Activated CD4-positive, alpha-beta memory T cell treated with anti-CD3 and anti-CD28 coated beads, Interleukin-2, amount 10 ng/mL, durations not matched to agents 7 days and 5 days (primary cell): ENCODE measurements at places on chromosomes 5 and 9. TPM values are rescaled to one million over a fixed set of nuclear protein-coding genes. Genes with fewer than 3 reads are reported as not detected.

- DNase-seq = no peak
- H3K36me3 ChIP-seq = no peaks in the 10 kb centered on the region
- no peak overlapping the region for H3K4me3 ChIP-seq
- no peaks in the 10 kb centered on the region for H3K4me1 ChIP-seq
- H3K27ac ChIP-seq = no peak overlapping the region
- H3K27me3 ChIP-seq = no peaks in the 10 kb centered on the region
Observed at GRCh38 chr5:148902478-148902877, 76.1 kb downstream of the ADRB2 start.

GRCh38 chr5:139637438-139638089 lies 10.6 kb upstream of the CXXC5 start:
- no peak for DNase-seq
- H3K4me1 ChIP-seq = peaks cover 42% of the 10 kb centered on the region
- peaks cover 9% of the 10 kb centered on the region for H3K36me3 ChIP-seq
- H3K4me3 ChIP-seq = no peak overlapping the region

DNA sequence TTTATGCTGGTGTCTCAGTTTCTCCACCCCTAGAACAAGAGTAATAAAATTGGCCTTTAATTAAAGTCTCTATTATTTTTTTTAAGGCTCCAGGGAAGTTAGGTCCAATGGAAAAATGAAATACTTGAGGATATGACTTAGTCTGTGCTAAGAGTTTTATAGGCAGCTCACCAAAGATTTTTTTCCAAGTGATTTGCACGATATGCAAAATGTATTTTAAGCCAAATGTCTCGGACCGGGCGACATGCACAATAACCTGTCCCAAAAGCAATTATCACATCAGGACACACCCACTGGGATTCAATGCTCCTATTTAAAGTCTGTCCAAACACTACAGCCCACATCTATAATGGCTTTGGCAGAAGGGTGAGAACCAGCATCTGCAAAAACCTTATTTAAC lies 136.1 kb upstream of the ANKH start:
- no peaks in the 10 kb centered on the region for H3K36me3 ChIP-seq
- H3K4me1 ChIP-seq = peaks cover 2% of the 10 kb centered on the region
- DNase-seq = no peak

DNA sequence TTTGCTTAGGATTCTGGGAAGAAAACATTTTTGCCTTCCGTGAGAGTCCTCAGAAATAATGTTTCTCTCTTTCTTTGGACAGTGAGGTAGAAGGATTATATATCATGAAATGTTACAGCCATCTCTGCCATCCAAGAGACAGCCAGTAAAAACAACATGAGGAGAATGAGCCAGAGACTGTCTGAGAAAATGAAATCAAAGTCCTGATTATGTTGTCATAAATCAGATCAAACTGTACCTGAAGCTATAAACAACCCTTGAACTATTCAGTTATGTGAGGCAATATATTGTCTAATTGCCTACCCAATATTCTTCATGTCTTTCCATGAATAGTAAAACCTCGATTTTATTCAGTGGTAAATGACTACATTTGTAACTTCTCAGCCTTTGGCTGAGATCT lies 9.2 kb upstream of the HTR4 start:
- no peak overlapping the region for H3K27ac ChIP-seq
- H3K36me3 ChIP-seq = no peaks in the 10 kb centered on the region
- no peak for DNase-seq
- H3K27me3 ChIP-seq = peaks cover 22% of the 10 kb centered on the region
- H3K4me1 ChIP-seq = no peaks in the 10 kb centered on the region

Gene SPATA6L
- 0.43 TPM for total RNA-seq

- H3K27me3 ChIP-seq = peaks cover 3% of the 10 kb centered on the region
- H3K4me1 ChIP-seq = peaks cover 25% of the 10 kb centered on the region
- DNase-seq = no peak
- H3K4me3 ChIP-seq = no peak overlapping the region
Observed at GRCh38 chr9:79809931-79810330, 238.2 kb downstream of the TLE4 start.

Gene CLK4
- total RNA-seq = 32.0 TPM

Gene C5
- total RNA-seq = 1.8 TPM

DNA sequence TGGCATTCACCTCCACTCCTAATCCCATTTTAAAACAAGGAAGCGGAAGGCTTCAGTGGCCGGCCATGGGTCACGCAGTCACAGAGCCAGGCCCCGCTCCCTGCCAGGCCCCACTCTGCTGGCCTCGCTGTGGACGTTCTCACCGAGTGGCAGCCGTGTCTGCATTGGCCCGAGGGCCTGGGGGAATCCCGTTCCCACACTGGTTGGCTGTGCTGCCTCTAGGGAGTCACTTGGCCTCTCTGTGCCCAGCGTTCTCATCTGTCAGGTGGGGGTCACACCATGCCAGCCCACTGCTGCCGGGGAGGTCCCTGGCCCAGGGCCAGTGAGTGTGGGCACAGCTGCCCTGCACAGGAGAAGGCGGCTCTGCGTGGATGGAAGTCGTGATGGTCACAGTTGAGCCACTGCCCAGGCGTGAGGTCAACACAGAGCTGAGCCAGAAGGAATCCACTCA lies 13.4 kb upstream of the SLC9A3 start:
- H3K27me3 ChIP-seq = peaks cover 5% of the 10 kb centered on the region
- no peak for DNase-seq
- peaks cover 1% of the 10 kb centered on the region for H3K4me1 ChIP-seq
- H3K36me3 ChIP-seq = no peaks in the 10 kb centered on the region

DNA sequence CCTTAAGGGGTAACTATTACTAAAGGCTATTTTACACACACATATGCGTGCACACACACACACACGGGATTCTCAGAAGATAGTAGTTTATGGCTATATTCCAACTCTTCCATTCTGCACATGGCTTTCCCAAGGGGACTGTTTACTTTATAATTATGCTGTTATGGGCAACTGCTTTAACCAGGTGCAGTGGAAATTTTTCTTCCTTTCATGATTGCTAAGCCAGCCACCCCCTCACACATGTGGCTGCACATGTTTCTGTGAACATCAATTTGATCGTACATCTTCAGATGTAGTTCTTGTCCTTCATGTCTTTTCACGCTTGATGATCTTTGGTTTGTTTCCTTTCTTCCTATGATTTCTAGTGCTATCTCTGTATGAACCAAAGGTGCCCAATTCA lies 37.0 kb downstream of the MRPS30 start:
- DNase-seq = no peak
- H3K27ac ChIP-seq = no peak overlapping the region
- no peak overlapping the region for H3K4me3 ChIP-seq
- H3K36me3 ChIP-seq = no peaks in the 10 kb centered on the region
- H3K27me3 ChIP-seq = no peaks in the 10 kb centered on the region

GRCh38 chr9:27440888-27441740 lies 83.0 kb upstream of the IFNK start:
- no peak overlapping the region for H3K27ac ChIP-seq
- no peaks in the 10 kb centered on the region for H3K36me3 ChIP-seq
- no peak overlapping the region for H3K4me3 ChIP-seq
- DNase-seq = no peak
- peaks cover 9% of the 10 kb centered on the region for H3K4me1 ChIP-seq
- H3K27me3 ChIP-seq = no peaks in the 10 kb centered on the region

Gene SLC34A3
- total RNA-seq = not detected

GRCh38 chr9:125963932-125964331 lies 216.8 kb downstream of the PBX3 start:
- H3K36me3 ChIP-seq = no peaks in the 10 kb centered on the region
- no peaks in the 10 kb centered on the region for H3K27me3 ChIP-seq
- DNase-seq = no peak
- H3K4me3 ChIP-seq = no peak overlapping the region

GRCh38 chr5:93346301-93346700 lies 234.7 kb downstream of the NR2F1-AS1 start:
- DNase-seq = no peak
- H3K4me1 ChIP-seq = no peaks in the 10 kb centered on the region
- no peak overlapping the region for H3K4me3 ChIP-seq
- H3K27ac ChIP-seq = no peak overlapping the region
- no peaks in the 10 kb centered on the region for H3K27me3 ChIP-seq
- H3K36me3 ChIP-seq = no peaks in the 10 kb centered on the region

- peaks cover 19% of the 10 kb centered on the region for H3K36me3 ChIP-seq
- no peak for DNase-seq
- H3K27me3 ChIP-seq = no peaks in the 10 kb centered on the region
- peak overlapping the region; percentile 79 for H3K4me3 ChIP-seq
- peak overlapping the region; percentile 82 for H3K27ac ChIP-seq
- peaks cover 23% of the 10 kb centered on the region for H3K4me1 ChIP-seq
Observed at GRCh38 chr9:127734247-127734746, 797 bp downstream of the TOR2A start.

DNA sequence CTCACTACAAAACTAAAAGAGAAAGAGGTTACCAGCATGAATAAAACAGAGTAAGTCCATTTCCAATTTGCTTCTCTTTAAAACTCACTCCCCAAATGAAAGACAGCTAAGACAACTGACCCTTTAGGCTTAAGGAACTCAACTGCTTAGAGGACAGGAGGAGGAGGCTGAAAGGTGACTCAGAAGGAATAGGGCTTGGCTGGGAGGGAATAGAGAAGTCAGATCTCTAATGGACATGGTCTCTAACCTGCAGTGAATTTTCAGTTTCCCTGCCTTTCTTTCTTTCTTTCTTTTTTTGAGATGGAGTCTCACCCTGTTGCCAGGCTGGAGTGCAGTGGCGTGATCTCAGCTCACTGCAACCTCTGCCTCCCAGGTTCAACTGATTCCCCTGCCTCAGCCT lies 261.8 kb upstream of the CLINT1 start:
- no peak overlapping the region for H3K27ac ChIP-seq
- peaks cover 26% of the 10 kb centered on the region for H3K27me3 ChIP-seq
- H3K36me3 ChIP-seq = no peaks in the 10 kb centered on the region

Gene CCDC192
- not detected for total RNA-seq

- DNase-seq = no peak
- H3K27ac ChIP-seq = no peak overlapping the region
- no peaks in the 10 kb centered on the region for H3K27me3 ChIP-seq
- H3K36me3 ChIP-seq = no peaks in the 10 kb centered on the region
- H3K4me1 ChIP-seq = no peaks in the 10 kb centered on the region
- no peak overlapping the region for H3K4me3 ChIP-seq
Observed at GRCh38 chr9:118446943-118447639, 742.9 kb downstream of the TLR4 start.

DNA sequence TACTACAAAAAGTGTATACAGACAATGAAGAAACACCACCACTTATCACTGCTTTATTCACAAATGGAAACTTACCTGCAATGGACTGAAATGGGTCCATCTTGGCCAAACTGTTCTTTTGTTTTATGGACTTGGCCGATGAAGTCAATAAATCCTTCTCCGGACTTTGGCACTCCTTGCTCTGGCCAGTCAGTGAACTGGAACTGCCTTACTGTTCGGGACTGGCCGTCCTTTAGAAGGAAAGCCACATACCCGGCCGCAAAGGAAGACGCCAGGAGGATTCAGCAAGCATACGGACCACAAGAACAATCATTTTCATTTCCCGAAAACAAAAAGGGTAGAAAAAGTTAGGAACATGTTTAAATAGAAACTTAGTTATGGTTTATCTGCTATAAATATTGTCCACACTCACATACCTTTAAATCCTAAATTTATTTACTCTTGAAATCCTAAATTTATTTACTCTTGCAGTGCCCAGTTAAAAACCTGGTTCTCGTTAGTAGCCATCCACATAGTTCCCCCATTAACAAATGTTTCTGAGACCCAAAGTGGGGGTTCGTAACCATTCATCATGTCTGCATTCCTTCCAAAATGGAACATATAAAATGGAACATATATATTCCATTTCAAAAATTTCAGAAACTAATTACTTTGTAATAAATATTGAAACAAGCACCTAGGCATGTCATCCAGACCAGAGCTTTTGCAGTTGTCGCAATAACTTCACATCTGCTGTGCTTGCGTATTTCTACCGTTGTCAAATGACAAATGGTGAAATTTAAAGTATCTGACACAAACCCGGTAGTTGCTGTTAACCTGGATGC lies 532.1 kb upstream of the DMAC1 start:
- H3K27me3 ChIP-seq = no peaks in the 10 kb centered on the region
- H3K27ac ChIP-seq = no peak overlapping the region
- no peak overlapping the region for H3K4me3 ChIP-seq

GRCh38 chr9:108618906-108619550 lies 236.8 kb downstream of the ACTL7B start:
- H3K4me1 ChIP-seq = no peaks in the 10 kb centered on the region
- H3K27me3 ChIP-seq = no peaks in the 10 kb centered on the region
- H3K4me3 ChIP-seq = no peak overlapping the region
- no peak for DNase-seq

DNA sequence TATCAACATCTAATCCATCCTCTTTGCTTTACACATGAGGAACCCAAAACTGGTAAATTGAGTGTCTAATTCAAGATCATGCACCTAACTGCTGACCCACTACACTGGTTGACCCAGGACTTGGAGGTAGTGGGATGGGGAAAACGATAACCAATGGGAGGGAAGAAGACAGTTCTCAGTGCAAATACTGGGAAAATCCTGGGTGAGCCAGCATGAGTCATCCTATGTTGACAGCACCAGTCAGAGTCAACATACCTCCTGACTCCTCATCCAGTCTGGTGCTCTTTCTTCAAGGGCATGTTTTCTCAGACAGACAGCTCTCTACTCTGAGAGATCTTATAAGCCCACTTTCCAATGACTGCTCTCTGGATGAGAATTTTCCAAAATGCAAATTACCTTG lies 232.8 kb upstream of the PTGER4 start:
- peaks cover 35% of the 10 kb centered on the region for H3K36me3 ChIP-seq
- H3K4me3 ChIP-seq = no peak overlapping the region
- peaks cover 11% of the 10 kb centered on the region for H3K4me1 ChIP-seq

DNA sequence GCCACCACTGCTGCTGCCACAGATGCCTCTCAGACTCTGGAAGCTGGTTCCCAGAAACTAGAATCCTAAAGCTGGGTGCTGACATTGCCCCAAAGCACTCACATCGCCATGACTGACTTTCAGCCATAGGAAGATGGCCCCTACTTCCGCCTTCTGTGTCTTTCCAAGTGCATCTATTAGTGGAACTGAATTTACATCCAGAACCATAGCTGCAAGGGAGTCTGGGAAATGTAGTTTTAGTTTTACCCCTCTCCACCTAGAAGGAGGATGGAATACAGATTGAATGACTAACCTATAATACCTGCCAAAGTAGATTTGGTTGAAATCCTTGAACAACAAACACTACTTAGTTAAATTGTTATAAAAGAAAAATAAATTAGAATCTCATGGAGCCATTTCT lies 118.8 kb downstream of the RASGRF2 start:
- no peak for DNase-seq
- H3K27me3 ChIP-seq = no peaks in the 10 kb centered on the region
- H3K27ac ChIP-seq = no peak overlapping the region
- H3K36me3 ChIP-seq = no peaks in the 10 kb centered on the region
- no peaks in the 10 kb centered on the region for H3K4me1 ChIP-seq

DNA sequence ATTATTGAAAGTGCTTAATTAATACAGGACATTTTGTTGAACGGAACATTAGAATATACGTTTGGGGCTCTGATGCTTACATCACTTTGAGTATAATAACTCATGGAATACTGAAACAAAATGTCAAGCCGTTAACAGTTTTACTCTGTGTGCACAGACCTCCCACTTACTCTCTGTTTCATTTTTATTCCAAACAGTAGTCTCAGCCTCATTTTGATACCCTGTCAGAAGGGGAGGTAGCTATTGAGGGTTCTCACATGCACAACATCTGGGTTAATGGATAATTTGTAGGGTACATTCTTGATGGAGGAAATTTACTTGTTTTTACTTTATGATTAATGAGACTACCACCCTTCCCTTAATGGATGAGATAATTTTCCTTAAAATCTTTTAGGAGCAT lies 59.0 kb downstream of the SCAMP1 start:
- H3K4me1 ChIP-seq = peaks cover 2% of the 10 kb centered on the region
- H3K27me3 ChIP-seq = no peaks in the 10 kb centered on the region
- H3K4me3 ChIP-seq = no peak overlapping the region
- no peak overlapping the region for H3K27ac ChIP-seq

GRCh38 chr5:60494635-60495034 lies 205.3 kb downstream of the DEPDC1B start:
- H3K36me3 ChIP-seq = no peaks in the 10 kb centered on the region
- no peak overlapping the region for H3K4me3 ChIP-seq
- H3K4me1 ChIP-seq = no peaks in the 10 kb centered on the region
- DNase-seq = no peak

Gene PCDHGB5
- total RNA-seq = not detected
